ENCODE measurements at places on chromosomes 2 and 18.

DNA sequence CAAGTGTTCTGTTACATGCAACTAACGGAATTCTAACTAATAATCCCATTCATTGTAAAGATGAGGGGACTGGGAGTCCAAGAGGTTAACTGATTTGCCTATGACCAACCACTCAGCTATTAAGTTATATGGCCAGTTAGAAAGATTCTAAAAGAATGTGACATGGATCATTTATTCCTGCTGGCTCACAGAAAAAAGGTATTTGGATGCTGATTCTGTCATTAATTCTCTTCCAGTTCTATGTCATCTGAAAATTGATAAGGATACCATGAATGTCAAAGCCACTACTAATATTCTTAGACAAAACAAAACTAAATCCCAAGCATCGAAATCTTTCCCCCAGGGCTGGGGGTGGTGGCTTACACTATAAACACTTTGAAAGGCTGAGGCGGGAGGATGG lies 41.2 kb upstream of the GORASP2 start:
- DNase-seq = no peak

GRCh38 chr2:46798041-46798440 lies 117.6 kb downstream of the MCFD2 start:
- no peak for DNase-seq

DNA sequence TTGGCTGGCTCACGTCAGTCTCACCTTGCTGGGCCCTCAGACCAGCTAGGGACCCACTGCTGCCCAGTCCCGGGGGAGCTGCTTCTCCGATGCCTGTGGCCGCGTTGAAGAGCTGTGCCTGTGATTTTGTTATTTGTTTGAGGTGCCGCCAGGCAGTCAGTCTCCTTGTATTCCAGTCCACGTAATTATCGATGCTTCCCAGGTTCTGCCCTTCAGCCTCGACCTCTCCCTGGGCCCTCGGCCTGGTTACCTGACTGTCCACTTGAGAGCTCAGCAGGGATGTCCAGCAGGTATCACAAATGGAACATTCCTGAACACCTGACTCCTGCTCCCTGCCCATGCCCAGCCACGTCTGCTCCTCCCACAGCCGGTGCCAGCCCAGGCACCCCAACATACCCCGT lies 195.9 kb upstream of the HS6ST1 start:
- DNase-seq = no peak

- DNase-seq = no peak
Measured at GRCh38 chr18:58966704-58967103, 102.0 kb downstream of the ZNF532 start.

GRCh38 chr2:232574674-232575403 lies 24.4 kb downstream of the EIF4E2 start:
- no peak for DNase-seq

DNA sequence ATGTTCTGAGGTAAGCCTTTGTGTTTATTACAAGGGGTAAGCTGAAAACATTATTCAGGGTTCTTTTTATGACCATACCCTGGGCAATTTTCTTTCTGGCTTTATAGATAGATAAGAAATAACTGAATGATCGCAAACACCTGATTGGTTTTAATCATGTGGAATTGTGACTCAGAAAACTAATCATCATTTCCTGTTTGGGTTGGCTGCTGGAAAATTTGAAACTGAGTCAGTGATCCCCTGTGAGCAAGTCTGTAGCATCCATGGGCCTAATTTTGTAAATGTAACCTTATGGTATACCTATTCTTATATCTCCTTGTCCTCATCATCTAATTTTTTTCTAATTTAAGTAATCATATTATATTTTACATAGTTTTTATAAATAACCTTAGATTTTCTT lies 34.3 kb downstream of the CCDC68 start:
- no peak for DNase-seq

- DNase-seq = no peak
Measured at GRCh38 chr2:68709421-68709911, 25.1 kb upstream of the ARHGAP25 start.

DNA sequence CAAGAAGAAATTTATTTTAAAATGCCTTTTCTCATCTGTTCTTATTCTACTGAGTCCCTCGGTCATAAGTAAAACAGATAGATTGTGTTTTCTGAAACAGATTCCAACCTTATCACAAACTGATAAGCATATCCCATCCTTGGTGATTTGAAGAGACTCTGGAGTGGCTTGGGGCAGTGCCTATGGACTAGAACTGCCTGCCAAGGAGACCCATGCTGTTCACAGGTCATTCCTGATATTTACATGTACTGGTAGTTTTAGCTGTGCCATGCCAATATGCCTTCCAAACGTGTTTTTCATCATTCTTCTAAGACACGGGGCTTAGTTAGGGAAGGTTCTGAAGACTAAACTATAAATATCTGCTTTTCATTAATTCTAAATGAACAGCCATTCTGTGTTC lies 11.4 kb upstream of the COL6A3 start:
- DNase-seq = no peak

DNA sequence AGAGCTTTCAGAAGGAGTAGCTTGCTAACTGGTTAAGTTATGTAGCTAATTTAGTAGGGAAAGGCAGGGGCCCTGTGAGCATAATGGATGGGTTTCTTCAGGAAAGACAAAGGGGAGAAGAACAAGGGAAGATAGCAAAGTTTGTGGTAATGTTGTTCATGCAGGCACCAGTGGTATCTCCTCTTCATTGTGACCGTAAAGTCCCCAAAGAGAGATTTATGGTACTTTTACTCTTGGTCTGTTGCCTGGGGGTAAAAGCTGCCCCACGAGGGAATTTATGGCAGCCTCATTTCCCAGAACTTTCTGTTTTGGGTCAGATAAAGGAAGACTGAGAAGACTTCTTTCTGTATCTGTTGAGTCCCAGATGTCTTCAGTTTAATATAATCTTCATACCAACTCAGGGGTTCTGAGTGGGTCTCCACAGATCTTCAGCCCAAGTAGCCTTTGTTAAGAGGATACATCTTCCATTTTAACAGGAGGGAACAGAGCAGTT lies 27.5 kb downstream of the MALT1 start:
- DNase-seq = no peak

- DNase-seq = no peak
Measured at GRCh38 chr2:151287513-151288250, 1.8 kb downstream of the NMI start.

DNA sequence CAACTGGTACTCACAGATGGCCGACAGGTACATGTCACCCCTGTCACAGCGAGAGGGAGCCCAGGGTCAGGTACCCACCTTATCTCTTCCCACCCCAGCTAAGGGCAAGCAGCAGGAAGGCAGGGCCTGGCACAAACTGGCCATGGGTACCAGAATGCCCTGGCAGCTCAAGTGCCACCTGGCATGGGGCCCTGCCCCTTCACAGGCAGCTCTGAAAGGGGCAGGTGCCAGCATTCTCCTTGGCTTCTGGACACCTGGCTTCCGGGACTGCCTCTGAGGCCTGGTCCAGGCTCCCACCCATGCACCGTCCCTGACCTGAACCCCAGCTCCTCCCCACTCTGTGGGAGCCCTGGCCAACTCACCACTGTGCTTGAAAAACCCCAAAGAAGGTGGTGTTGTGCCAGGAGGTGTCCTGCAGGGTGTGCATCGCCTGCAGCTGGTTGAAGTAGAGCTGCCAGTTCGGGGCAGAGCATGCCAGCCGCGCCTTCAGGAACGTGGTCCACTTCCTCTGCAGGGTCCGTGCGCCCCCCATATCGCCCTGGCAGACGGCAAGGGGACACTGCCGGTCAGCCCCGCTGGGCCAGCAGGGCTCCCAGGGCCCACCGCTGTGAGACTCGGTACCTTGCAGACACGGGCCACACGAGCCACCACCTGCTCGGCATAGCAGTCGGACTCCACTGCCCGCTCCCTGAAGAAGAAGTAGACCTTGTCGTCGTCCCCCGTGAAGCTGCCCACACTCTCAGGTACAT lies 5.4 kb downstream of the SEMA4C start:
- no peak for DNase-seq

DNA sequence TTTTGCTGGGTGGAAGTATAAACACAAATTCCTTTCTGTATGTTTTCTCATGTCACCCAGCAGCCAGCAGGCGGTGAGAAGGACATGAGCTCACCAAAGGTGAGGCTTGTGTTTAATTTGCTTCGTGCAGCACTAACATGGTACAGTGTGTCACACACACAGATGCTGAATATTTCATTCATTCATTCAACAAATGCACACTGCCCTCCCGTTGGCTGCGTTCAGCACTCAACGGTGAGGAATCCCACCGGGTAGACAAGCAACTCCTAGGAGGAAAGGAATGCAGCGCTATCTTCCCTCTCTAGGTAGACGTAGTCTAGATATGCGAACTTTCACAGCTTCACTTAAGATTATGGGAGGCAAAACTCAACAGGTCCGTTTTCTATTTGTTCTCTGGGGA lies 85.1 kb downstream of the LONRF2 start:
- no peak for DNase-seq

DNA sequence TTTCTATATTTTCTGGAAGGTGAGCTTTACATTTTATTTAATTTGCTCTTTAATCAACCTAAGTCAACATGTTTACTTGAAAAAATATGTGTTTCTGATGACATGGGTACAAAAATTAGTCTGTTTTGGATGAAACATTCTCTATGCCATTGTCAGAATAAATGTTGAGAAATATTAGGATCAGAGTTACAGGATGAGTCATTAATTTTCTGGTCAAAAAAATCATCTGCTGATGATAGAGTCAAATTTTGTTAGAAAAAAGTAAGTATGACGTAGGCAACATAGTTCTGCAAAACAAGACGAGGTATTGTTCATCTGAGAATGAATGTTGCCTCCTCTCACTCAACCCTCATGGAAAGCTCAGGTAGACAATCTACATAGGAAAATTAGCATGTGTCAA lies 107.6 kb upstream of the CAVIN2 start:
- DNase-seq = no peak

DNA sequence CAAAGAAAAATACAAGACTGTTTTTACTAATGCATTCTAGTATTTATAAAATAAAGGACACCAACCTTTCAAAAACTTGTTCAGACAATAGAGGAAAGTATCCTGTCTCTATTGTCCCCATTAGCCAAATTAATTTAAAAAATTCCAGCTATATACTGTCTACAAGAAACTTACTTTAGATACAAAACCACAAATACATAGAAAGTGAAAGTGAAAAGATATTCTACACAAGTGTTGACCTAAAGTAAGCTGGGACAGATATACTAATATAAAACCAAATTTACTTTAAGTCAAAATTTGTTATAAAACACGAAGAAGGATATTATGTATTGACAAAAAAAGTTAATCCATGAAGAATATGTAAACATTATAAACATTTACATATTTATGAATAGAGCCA lies 893.3 kb upstream of the TMEFF2 start:
- no peak for DNase-seq

- DNase-seq = no peak
Measured at GRCh38 chr2:30641765-30642345, 165.4 kb downstream of the CAPN13 start.

- no peak for DNase-seq
Measured at GRCh38 chr2:54041135-54041534, 70.3 kb upstream of the PSME4 start.

- no peak for DNase-seq
Measured at GRCh38 chr2:100161945-100162620, 19.7 kb upstream of the AFF3 start.

- DNase-seq = no peak
Measured at GRCh38 chr2:8677646-8678592, 3.9 kb upstream of the ID2 start.

DNA sequence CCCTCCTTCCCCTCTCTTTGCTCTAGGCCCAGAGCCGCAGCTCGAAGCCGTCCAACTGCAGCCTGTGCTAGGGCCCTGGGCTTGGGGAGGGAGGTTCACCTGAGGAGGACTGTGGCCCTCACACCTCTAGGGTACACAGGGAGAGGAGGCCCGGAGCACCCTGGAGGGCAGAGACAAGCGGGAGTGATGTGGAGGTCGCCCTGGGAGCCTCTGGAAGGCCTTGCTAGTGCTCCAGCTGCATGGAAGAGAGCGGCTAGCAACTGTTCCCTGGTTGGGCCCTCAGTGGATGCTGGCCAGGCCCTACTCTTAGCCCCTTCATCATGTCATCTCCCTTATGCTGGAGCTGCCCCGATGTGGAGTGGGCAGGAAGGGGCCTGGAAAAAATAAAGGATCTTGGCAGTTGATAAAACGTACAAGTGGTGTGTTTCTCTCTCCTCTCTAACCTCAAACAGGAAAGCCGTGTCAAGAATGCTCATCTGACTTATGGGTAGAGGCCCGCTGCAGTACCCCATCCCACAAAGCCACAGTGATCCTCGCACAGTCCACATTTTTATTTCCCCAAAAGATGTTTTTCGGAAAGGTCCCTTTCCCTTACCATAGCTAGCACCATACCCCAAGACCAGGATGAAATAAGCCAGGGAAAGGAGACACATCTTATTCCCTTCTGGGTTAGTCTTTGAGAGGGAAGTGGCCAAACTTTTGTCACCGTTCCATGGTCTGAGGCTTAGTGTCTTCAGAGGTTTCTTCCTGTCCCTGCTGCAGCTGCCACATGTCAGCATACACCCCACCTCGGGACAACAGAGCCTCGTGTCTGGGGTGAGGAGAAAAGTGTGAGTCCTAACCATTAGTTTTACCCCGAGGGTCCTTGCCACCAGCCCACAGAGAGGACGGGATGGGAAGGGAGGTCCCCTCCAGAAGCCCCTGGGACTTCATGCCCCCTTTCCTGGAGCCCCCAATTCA lies 2.9 kb downstream of the ZFAND2B start:
- no peak for DNase-seq

GRCh38 chr2:152611458-152612231 lies 105.6 kb downstream of the PRPF40A start:
- no peak for DNase-seq

DNA sequence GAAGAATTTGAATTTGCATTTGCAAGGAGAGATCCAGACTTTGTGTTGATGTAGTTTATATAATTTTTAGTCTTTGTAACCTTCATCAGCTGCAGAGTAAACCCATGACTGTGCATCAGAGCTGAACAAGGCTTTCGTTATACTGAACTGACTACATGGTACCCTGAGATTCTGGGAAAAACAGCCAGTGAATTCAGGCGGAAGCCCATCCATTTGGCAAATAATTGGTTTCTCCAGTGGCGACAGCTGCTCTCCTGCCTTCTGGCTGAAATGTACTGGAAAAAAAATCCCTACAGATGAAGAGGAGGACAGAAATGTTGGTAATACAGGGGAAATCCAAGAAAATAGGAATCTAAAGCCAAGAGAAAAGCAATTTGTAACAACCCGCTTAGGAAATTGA lies 657.5 kb upstream of the CDH7 start:
- no peak for DNase-seq

DNA sequence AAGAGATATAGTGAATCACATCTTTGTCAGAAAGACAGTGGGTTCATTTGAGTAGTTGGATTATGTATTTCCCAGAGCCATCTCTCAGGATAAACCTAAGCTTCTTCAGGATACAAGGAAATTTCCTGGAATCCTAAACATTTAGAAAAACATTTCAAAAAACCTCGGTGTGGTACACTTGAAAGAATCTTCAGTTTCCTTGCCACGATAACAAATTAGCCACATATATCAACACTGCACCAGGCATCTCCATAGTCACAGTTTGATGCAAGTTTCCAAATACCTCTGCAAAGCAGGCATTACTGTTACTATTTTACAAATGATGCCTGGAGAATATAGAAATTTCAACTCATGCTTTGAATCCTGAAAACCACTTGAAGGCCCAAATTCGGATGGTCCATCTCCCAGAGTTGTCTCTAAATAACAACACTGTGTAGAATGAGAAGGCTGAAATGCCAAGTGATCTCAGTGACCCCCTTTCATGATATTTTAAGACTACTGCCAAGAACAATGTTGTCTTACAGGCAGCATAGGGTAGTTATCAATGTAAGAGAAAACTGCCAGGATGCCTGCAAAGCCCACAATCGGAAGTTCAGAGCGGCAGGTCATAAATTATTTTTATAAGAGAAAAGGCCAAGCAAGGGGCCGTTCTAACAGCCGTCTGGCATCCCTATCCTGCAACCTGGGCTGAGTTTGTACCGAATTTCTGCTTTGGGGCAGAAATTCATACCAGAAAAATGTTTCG lies 307.9 kb downstream of the TXNL1 start:
- no peak for DNase-seq
